ENCODE measurements at places on chromosomes 6 and 20.
A peak's percentile ranks its signal among the peaks of the same experiment; 100 is the strongest.

GRCh38 chr6:129390900-129391299 is 319.1 kb downstream of the ARHGAP18 start:
- no peak for DNase-seq

DNA sequence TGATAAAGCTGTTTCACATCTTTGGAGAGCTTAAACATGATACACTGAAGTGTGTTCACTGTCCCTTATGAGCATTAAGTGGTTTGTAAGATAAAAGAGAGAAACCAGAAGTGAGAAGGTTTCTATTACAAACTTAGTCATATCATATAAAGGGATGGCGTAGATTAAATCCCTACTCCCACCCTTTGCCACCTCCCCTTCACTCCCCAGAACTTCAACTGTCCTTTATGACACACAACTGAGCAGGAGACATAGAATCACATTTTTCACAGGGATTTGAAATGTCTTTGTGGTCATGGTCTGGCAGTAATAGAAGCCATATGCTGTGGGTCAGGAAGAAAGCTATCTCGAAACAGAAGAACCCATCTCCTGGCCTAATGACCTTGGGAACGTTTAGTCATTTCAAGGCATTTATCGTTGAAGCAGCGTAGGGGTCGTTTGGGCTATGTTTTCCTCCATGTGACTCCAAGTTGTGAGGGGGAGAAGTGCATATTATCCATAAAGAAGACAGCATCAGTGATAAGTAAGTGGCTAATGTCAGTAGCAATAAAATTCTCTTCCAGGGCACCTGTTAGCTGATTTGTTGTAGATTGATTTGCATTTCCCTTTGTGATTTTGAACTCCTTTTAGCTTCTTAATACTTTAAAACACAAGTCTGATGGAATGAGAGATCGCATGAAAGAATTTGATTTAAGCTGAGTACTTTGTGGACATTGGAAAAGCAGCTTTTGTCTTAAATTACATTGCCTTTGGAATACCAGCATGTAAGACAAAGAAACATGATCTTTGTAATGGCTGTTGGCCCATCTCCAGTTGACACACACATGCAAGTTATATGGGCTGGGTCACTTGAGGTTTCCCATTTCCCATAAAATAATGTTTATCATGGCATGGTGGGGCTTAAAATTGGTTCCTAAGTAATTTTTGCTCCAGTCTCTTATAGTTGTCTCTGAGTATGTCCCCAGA is 501.5 kb upstream of the FLRT3 start:
- no peak for DNase-seq

DNA sequence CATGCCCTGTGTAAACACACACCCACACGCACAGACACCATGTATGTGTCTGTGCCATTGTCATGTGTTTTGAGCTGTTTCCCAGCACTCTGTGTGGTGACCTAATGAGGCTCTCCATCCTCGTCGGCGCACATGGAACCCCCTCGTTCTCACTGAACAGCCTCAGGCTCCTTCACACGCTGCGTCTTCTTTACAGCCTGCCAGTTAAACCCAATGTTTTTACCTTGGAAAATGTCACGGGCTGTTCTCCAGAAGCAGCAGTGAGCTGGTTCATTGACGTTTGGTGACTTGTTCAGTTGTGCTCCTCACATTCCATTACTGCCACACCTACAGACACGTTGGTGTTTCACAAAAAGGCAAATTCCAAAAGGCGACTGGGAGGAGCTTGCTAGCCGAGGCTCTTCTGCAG is 201.0 kb upstream of the FOXQ1 start:
- no peak for DNase-seq

GRCh38 chr20:59495894-59496510 is 108.3 kb upstream of the PHACTR3 start:
- peak; percentile 84 for DNase-seq

GRCh38 chr6:157861184-157861583 is 38.1 kb downstream of the SNX9 start:
- no peak for DNase-seq

- peak; percentile 83 for DNase-seq
Measured at GRCh38 chr6:53484476-53485280, 60.2 kb downstream of the GCLC start.

DNA sequence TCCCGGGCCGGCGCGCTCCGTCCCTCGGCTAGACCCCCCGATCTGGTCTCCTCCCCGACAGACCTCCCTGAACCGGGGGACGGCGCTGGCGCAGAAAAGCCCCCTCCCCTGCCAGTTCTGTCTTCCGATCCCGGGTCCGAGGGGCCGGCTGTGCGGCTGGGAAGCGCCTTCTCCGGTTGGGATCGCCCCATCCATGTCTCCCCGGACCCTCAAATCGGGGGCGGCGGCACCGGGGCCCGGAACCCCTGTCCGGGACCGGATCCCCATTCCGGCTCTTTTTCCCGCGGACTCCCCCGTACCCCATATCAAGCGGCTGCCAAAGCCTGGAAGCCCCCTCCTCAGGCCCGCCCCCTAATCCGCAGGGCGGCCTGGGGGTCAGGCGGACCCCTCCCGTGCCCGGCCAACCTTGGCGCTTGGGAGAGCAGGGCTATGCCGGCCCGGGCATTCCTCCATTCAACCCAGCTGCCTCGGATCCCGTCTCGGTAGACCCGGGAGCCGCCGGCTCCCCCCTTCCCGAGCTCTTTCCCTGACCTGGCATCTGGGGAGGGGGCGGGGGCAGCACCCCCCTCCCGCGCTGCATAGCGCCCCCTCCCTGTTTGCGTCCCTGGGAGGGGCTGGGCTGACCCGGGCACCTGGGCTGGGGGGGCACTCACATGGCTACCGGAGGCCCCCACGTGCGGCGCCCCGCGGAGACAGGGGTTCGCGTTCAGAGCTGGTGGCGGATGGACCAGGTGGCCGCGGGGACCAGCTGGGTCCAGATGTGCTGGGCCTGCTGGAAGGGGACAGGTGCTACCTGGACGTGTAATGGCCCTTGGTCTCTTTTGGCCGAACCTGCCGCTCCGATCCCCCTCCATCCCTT is 643 bp downstream of the DLGAP4 start:
- peak; percentile 45 for DNase-seq

DNA sequence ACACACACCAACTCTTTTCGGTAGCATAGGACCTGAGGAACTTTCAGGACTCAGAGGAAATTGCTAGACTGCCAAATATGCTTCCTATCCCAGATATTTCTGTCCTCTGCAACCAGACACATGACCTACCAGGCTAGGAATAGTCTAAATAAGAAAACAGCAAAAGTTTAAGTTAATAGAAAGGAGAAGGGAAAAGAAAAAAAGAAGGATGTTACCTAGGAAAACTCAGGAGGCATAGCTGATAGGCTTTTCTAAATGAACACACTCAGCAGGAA is 74.6 kb downstream of the MAP3K5 start:
- DNase-seq, result no peak

GRCh38 chr6:6790891-6791290 is 202.4 kb downstream of the LY86 start:
- DNase-seq, result no peak

DNA sequence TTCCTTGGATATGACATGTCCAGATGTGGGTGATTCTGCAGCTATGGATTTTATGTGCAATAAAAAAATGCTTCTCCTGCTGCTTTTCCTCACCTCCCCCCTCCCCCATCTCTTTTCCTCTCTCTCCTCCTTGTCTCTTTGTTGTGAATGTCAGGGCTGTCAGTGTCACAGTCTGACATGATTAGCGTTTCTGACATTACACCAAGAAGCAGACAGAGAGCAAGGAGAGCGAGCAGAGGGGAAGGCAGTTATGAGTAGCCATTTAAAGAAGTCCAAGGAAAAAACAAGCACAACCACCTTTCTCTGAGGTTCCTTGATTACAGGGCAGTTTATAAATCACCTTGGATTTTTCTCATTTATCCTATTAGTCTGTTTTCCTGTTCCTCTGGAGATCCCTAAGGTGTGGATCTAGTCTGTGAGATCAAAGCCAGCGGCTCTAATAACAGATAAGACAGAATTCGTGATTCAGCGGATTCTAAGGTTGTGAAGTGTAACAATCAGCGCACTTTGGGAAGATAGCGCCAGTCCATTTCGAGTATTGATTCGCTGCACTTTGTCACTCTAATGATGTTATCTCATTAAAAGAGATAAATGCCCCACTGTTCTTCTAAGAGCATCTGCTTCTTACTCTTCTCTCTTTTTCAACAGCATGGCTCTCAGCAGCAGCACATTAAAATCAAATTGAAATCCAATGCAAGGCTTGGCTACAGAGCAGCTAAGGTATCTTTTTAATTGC is 101.4 kb downstream of the BACH2 start:
- DNase-seq, result no peak

DNA sequence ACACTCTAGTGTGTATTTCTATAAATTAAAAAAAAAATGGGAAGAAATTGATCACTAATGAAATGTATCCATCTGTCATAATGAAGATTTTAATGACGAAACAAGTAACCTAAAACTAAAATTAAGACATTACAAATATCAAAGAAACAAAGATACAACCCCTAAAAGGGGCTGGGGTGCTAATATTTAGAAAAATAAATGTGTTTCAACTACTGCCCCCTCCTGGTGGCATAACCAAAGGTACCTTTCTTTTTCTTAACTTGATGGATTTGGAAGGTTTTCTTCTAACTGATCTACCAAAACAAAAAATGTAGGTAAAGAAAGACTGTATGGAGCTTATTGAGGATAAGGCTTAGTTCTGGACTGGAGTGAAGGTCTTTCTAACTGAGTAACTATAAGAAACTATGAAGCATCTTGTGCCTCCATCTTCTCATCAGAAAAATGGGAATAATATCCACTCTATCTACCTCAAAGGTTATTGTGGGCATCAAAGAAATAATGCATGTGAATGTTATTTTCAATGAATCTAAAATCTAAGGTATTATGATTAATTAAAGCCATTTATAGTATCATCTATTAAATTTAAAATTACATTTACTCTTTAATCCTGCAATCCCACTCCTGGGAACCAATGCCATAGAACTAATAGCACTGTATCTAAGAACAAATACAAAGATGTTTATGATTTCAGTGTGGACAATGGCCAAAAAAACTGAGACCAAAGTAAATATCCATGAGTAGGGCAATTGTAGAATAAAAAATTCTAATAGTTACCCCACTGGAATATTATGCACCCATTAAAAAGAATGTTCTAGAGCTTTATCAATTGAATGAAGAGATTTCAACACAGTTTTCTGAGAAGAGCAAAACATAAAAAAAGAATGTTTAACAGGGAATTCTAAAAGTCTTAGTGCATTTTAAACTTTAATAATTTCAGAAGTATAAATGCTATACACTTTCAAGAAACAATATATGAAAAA is 117.2 kb downstream of the BACH2 start:
- peak; percentile 68 for DNase-seq

GRCh38 chr6:12813321-12813720 is 96.8 kb downstream of the PHACTR1 start:
- DNase-seq, result no peak

DNA sequence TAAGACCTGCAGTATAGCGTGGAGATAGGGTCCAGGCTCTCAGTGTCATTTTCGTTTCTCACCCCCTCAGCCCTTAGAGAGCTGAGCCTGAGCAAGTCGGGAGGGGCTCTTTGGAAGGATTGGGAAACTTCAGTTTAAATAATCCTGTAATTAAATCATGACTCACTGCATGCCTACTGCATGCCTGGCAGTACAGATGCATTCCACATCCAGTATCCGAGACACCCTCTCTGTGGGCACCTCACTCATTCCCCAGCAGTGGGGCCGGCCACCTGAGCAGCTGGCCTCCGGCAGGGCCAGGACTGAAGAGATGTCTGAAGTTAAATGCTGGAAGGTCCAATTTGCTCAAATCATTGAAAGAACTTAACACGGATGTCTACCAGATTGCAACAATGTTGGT is 316.6 kb downstream of the THBS2 start:
- DNase-seq, result no peak

- DNase-seq, result no peak
Measured at GRCh38 chr20:37562695-37563480, 35.2 kb upstream of the BLCAP start.

GRCh38 chr6:18121580-18122127 is 823 bp downstream of the NHLRC1 start:
- peak; percentile 68 for DNase-seq

DNA sequence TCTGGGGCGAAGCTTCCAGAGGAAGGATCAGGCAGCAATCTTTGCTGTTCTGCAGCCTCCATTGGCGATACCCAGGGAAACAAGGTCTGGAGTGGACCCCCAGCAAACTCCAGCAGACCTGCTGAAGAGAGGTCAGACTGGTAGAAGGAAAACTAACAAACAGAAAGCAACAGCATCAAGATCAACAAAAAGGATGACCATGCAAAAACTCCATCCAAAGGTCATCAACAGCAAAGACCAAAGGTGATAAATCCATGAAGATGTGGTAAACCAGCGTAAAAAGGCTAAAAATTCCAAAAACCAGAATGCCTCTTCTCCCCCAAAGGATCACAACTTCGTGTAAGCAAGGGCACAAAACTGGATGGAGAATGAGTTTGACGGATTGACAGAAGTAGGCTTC is 252.8 kb downstream of the PHF3 start:
- no peak for DNase-seq

DNA sequence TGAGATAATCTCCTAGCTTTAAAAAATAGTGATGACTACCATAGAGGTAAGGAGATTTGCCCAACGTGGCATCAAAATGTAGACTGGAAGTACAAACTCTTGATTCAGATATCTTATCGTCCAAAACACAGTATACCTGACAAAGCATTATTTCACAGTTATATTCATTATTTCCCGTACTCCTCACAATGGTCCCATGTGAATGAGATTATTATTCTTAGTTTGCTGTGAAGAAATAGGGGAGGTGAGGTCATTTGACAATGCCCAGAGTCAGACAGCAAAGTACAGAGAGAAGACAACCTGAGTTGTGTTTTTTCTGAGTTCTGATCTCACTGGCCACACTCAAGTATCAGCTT is 1.2 kb upstream of the TFB1M start:
- no peak for DNase-seq

DNA sequence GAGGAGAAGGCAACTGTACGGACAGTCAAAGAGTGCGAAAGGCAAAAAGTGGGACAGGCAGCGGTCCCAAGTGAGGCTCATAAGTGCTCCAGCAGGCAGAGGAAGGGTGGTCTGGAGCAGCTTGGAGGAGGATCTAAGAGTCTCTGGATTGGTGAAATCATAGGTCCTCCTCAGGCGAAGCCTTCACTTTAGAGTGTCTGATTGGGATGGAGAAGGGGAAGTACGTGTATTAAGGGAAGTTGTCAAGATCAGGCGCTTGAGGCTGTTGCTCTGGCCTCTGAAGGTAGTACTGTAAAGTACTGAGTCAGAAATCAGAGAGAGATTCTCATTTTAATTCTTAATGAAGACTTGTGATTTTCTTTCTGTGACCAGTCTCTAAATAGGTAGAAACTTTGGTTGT is 185.6 kb downstream of the KIF16B start:
- no peak for DNase-seq

- DNase-seq, result no peak
Measured at GRCh38 chr20:7585126-7585679, 355.1 kb downstream of the HAO1 start.
